ENCODE measurements at places on chromosomes 7 and 10. TPM values are rescaled to one million over a fixed set of nuclear protein-coding genes. Genes with fewer than 3 reads are reported as not detected.

GRCh38 chr7:149654588-149654987 lies 118.8 kb downstream of the ZNF467 start:
- DNase-seq, result no peak

- DNase-seq, result no peak
Observed at GRCh38 chr7:131717181-131717580, 160.8 kb upstream of the PODXL start.

DNA sequence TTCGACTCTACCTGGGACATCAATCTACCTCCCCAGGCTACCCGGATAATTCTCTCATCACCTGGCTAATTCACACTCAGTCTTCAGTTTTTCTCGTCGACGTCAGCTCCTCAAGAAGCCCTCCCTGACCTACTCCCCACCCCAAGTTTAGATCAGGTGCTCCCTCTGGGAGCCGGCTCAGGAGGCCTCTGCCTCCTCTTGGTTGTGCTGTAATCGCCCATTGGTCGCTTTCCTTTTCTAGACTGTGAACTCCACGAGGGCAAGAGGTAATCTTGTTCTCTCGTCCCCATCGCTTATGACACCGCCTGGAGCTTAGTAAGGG lies 461 bp upstream of the WIPF3 start:
- no peak for DNase-seq

GRCh38 chr10:91680487-91680886 lies 47.6 kb upstream of the PPP1R3C start:
- DNase-seq, result no peak

DNA sequence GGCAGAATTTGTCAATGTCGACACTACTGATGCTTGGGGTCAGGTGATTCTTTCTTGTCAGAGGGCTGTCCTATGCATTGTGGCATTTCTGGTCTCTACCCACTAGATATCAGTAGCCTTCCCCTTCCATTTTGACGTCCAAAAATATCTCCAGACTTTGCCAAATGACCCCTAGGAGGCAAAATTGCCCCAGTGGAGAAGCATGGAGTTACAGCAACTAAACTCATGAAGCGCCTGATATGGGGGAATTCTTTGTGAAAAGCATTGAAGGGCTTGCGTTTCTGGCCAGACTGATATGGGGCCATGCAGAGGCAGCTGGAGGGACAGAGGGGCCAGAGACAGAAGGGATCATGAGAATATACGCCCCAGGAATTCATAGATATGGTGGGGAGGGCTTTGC lies 43.6 kb downstream of the ADRB1 start:
- DNase-seq, result no peak

GRCh38 chr7:21927693-21928092 lies 18.0 kb downstream of the CDCA7L start:
- DNase-seq, result no peak

DNA sequence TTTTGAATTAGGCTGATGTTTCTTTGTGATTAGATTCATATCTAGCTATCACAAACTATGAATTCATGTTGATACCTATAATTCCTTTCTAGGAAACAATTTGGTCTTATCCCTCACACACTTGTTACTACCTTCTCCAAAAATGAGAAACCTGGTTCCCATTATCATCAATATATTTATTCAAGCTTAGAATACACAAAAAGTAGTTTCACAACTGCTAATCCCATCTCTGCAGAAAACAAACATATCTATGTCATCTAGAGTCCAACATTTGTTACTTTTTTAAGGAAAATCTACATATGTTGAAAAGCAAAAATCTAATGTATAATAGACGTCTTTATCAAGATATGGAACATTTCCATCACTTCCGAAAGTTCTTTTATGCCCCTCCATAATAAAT lies 110.4 kb downstream of the MICU1 start:
- DNase-seq, result no peak

The RNF148 gene
- 1.0 TPM for total RNA-seq

The FXYD4 gene
- 1.6 TPM for total RNA-seq

The EPDR1 gene
- total RNA-seq, result 23.2 TPM

The MOGAT3 gene
- 0.14 TPM for total RNA-seq

The OPTN gene
- total RNA-seq, result 70.3 TPM
